ENCODE measurements at places on chromosomes 7 and 10.

DNA sequence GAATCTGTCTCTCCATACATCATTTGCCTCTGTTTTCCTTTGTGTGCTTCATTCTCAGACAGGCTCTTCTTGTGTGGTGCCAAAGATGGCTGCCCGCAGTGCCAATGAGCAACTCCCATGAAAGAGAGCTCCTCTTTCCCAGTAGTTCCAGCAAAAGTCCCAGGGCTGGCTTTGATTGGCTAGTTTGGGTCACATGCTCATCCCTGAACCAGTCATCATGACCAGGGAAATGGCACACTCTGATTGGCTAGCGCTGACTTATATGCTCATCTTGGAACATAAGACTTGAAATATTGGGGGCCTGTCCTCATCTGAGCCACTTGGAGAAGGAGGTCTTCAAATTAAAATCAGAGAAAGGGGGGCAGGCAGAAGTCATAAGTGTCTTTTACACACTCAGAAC is 112.7 kb downstream of the CDH23 start:
- no peak for DNase-seq

DNA sequence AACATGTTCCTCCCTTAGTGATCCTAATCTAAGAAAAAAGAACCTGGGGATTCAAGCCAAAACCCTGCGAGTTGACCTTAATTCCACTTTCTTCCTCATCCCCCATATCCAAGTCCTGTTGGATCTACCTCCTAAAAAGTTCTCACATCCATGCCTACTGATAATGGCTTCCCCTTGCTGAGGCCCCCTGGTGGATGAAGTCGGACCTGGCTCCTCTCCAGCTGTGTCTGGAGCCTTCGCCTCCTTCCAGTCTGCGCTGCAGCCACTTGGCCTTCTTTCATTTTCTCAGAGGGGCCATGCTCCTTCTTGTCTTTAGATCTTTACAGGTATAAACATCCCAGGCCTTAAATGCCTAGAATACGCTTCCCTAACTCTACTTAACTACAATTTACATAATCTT is 8.1 kb downstream of the PDE1C start:
- DNase-seq = peak; percentile 8

DNA sequence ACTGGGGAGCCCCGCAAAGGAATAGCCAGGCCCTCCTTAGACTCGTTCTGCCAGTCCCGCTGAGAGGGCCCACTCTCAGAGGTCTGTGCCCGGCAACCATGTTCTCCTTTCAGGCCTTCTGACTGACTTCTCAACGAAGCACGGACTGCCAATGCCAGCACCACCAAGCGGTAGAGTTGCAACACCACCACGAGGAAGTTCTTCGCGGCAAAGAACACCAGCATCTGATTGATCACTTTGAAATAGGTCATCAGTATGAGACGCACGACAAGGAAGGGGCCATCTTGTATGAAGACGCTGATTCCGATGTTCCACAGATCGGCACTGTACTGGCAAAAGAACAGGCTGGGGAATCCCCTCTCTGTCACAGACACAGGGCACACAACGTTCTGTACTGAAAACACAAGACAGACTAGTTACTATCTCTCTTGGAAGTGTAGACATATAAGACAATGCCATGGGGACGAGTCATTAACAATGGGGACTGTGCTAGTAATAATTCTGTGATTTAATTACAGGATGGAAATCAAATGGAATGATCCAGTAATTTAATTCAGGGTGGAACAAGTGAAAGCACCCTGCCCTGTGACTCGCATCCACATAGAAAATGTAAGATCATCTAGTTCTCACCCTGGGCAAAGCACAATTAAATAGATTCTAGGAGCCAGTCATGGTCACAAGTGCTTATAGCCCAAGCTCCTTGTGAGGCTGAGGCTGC is 42.7 kb downstream of the TMEM26 start:
- DNase-seq = no peak

- no peak for DNase-seq
Measured at GRCh38 chr7:139575338-139575680, 51.8 kb downstream of the CLEC2L start.

GRCh38 chr7:35781767-35782515 is 18.9 kb upstream of the SEPTIN7 start:
- DNase-seq = no peak

GRCh38 chr7:29139191-29139590 is 7.1 kb downstream of the CPVL start:
- DNase-seq = no peak

DNA sequence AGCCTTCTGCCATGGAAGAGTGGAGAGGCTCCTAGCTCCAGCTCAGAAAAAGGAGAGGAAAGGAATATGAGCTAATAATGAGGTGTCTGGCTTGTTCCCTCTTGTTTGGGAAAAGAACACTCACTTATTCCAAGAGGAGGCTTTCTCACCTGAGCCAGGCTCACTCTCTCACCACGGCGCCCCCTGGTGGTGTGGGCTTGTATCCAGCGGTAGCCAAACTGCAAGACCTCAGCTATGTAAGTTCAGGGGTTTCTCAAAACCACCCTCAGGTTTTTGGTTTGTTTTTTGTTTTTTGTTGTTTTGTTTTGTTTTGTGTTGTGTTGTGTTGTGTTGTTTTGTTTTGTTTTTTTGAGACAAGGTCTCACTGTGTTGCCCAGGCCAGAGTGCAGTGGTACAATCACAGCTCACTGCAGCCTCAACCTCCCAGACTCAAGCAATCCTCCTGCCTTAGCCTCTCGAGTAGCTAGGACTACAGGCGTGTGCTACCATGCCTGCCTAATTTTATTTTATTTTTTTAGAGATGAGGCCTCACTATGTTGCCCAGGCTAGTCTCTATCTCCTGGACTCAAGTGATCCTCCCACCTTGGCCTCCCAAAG is 124.0 kb downstream of the TMEM130 start:
- peak; percentile 69 for DNase-seq

DNA sequence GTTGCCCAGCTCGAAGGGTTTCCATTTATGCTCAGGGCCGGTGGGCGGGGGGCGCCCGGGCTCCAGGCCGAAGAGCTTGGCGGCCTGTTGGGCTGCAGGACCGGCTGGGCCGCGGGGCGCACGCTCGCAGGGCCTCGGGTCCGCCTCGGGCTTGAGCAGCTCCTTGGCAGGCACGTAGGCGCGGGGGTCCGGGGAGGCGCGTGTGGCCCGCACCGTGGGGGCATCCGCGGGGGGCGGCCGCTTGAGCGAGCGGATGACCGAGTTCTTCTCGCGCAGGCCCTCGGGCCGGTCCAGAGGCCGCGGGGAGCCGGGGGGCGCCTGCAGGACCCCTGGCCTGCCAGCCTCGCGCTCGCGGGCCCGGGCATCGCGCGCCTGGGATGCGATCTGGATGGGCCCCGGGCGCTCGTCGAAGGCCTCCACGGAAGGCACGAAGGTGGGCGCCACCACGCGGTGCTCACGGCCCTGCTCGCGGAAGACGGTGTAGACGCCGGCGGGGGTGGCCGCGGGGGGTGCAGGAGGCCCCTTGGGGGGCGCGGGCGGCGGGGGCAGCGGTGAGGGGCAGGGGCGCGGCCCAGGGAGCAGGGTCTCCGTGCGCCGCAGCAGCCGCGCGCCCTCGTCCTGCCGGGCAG is 35.2 kb downstream of the TNRC18 start:
- DNase-seq = no peak

GRCh38 chr7:132002343-132002968 is 446.0 kb upstream of the PODXL start:
- no peak for DNase-seq

- peak; percentile 27 for DNase-seq
Measured at GRCh38 chr7:33757563-33758165, 147.7 kb upstream of the BMPER start.

DNA sequence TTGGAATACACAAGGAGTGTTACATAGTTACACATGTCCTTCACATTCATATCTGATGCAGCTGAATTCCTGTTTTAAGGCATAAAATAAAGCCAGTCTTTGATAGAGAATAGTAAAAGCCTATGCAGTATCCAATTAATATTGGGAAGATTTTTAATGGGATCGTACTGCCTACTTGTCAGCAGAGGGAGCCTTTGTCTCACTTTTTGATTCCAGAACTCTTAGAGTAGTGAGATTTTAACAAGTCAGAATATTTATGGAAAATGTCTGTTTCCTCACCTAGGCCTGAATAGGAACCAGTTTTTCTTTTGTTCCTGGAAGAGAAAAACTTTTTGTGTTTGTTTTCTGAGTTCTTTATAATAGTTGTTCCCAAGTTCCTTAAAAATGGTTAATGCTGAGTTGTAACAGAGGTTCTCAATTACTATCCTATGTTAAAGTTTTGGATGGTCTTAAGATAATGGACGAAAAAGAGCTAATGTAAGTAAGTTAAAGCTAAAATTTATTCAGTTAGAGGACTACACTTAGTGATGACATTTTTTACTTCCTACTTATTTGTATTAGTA is 114.0 kb downstream of the BBS9 start:
- no peak for DNase-seq

- peak; percentile 48 for DNase-seq
Measured at GRCh38 chr10:69004821-69005220, 16.2 kb downstream of the KIFBP start.

- no peak for DNase-seq
Measured at GRCh38 chr7:142231716-142232115, 26.1 kb downstream of the PRSS58 start.

GRCh38 chr10:29921071-29921446 is 138.3 kb downstream of the JCAD start:
- DNase-seq = no peak

GRCh38 chr7:31896925-31897324 is 173.3 kb downstream of the PDE1C start:
- no peak for DNase-seq

- DNase-seq = no peak
Measured at GRCh38 chr7:142146124-142146523, 34.6 kb downstream of the MGAM2 start.

DNA sequence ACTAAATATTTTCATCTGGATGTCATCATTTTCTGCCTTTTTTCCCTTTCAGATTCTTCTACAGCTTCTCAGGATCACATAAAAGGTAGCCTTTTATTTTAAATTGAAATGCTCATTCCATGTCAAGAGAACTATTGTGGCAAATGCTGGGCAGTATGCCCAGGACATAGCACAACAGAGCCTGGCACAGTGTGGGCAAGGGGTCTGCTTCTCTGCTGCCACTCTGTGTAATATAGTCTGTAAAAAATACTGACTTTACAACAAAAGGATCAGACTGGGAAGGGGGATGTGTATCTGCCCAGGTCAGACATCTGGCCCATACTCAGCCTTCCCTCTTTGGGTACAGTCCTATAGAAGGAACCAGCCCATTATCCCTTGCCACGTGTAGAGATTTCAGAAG is 62.7 kb downstream of the CUZD1 start:
- DNase-seq = no peak

- no peak for DNase-seq
Measured at GRCh38 chr7:113256883-113257531, 138.7 kb upstream of the SMIM30 start.

GRCh38 chr10:103745341-103746247 is 109.8 kb downstream of the SH3PXD2A start:
- DNase-seq = no peak

DNA sequence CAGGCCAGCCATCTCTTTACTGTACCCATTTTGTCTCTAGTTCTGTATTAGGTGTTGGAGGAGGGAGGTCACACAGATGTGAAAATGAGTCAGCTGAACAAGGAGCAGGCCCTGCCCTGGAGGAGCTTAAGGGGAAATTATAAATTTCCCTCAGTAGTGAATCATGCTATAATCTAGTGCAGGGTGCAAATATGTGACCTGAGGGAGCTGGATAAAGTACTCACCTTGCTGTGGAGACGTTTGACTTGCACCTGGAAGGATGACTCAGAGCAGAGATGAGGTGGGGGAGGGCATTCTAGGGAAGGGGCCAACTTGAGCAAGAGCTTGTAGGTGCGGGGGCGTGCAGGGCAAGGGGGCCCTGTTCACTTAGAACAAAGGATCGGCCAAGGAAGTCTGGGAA is 610.6 kb downstream of the SDK1 start:
- DNase-seq = no peak

DNA sequence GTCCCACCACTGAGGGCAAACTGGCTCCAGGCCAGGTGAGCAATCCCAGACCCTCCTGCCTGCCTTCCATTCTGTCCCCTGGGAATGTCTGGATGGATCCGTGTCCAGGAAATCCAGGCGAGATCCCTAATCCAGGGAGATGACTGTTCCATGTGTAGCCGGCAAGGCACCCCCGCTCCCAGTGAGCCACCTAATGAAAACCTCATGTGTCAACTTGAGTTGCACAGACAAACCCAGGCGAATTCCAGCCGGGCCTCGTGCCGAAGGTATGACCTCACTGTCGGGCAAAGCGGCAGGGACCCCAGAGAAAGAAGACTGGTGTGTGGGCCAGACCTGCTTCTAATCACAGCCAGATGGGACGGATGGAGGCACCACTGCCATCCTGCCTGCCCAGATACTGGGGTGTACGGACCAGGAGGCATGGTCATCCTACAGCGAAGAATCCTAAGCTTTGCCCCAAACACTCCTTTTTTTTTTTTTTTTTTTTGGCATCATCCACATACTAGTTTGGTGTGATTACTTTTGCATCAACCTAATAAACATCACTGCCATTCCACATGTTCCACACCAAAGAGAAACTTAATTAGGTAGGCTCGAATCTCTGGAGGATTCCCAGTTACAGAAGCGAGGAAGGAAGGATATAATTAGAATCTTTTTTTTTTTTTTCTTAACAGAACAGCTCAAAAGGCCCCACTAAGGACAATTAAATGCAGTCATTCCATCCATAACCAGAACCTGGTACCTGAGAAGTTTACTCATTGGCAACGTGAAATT is 313.1 kb downstream of the CALN1 start:
- DNase-seq = no peak

DNA sequence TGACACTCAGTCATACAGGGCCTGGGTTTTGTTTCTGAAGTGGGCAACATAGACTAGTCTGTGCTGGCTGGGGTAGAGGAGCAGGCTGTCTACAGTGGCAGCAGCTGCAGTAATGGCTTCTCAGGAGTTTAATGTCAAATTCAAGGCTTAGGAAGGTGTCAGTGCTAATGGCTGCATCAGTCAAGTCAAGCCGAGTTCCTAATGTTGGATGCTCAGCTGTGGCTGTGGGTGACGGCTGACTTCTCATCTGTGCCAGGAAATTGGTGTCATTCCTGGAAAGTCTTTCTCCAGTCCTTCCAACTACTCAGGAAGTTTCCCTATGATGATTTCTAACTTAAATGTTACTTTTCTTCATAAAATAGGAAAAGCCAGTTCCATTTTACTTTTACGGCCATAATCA is 468.1 kb upstream of the IGFBP3 start:
- DNase-seq = no peak

GRCh38 chr7:39923091-39923490 is 27.0 kb upstream of the CDK13 start:
- DNase-seq = no peak

DNA sequence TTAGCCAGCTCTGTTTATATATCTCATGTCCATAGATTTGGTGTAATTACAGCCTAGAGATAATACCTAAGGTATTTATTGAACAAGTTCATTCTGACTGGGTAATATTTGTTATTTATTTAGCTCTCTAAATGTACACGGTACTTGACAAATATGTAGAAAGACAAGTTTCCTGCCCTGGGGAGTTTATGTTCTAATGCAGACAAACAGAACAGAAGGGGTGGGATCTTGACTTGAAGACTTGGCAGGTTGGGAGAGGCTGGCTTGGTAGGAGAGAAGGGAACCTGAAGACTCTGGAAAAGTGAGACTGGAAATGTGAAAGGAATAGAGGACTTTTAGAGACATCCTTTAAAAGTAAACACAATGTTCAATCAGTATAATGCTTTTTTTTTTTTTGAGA is 97.7 kb upstream of the CDK6 start:
- no peak for DNase-seq

- no peak for DNase-seq
Measured at GRCh38 chr7:139798221-139798620, 20.4 kb upstream of the HIPK2 start.

- DNase-seq = no peak
Measured at GRCh38 chr7:30249316-30249715, 35.1 kb upstream of the ZNRF2 start.

GRCh38 chr10:97551271-97551670 is 21.3 kb upstream of the ANKRD2 start:
- no peak for DNase-seq
